Ureter (tissue), 1 donor: ENCODE measurements at places on chromosomes 5 and 9. TPM values are rescaled to one million over a fixed set of nuclear protein-coding genes. Genes with fewer than 3 reads are reported as not detected.

Gene VLDLR
- total RNA-seq = 21.8 TPM

Gene EMB
- total RNA-seq = 16.1 TPM

Gene NTMT1
- total RNA-seq = 31.2 TPM

- DNase-seq = no peak
Observed at GRCh38 chr9:131382850-131383729, 10.8 kb upstream of the PRRC2B start.

- no peak for DNase-seq
Observed at GRCh38 chr9:137586854-137587253, 3.5 kb downstream of the ZMYND19 start.

DNA sequence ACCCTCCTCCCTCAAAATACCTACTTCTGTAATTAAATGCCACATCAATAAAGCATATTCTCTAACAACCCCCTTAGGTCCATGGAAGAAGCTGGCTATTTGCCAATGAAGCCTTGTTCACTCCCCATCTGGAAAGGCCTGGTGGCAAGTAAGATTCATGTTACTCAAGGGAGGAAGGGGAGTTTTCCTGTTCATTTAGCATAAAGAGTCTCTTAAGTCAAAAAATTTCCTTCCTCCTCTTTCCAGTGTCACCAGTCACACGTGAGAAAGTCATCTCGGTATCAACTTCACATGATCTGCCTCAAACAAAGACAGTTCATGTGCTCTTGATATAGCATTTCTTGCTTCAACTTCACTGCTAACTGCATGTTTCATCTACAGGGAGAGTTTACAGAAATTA is 32.7 kb upstream of the RIC1 start:
- DNase-seq = no peak

Gene TMEM252
- total RNA-seq = not detected

DNA sequence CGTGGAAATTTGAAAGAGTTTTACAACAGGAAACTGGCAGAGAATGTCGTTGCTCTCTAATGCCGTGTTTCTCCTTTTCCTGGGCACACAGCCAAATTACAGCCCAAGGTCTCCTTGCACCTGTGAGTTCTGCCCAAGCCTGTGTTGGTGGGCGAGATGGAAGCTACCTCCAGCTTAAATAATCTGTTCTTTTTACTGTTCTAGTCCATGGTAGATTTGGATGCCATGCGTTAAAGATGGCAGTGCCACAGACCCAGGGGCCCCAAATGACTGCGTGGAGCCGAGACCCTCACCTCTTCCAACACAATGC is 92.6 kb upstream of the IRX4 start:
- DNase-seq = no peak

DNA sequence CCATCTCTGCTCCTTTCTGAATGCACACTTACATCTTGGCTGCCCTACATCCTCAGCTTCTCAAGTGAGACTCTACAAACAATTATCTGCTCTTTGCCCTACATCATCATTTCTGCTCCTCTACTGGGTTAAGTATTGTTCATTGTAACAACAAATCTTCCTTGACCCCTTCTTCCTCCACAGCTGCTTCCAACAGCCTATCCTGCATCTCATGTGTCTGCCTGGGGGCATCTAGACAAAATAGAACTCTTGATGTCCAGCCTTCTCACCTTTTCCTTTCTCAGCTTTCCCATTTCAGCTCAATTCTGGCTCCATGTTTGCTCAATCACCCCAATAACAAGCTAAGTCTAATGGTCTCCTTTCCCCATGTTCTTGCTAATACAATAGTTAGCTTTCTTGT is 509.8 kb downstream of the DIRAS2 start:
- DNase-seq = no peak

- no peak for DNase-seq
Observed at GRCh38 chr9:12194731-12195130, 498.5 kb upstream of the TYRP1 start.
